ENCODE measurements at places on chromosomes 13 and 19. TPM values are rescaled to one million over a fixed set of nuclear protein-coding genes. Genes with fewer than 3 reads are reported as not detected.

DNA sequence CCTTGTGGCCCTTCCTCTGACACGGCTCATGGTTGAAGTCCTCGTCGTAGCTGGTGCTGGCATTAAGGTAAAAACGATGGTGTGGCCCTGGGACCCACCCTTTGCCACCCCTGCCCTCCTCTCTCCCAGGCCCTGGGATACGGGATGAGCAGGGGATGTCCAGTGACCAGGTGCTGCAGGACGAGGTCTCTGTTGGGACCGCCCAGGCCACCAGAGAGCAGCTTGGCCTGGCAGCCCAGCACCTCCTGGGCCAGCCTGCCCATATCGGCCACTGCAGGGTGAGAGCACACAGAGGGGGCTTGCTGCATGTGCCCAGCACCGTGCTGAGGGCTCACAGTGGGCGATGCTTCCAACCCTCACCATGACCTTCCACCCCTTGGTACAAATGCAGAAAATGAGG lies 6.4 kb downstream of the ACTMAP start:
- no peak for DNase-seq

DNA sequence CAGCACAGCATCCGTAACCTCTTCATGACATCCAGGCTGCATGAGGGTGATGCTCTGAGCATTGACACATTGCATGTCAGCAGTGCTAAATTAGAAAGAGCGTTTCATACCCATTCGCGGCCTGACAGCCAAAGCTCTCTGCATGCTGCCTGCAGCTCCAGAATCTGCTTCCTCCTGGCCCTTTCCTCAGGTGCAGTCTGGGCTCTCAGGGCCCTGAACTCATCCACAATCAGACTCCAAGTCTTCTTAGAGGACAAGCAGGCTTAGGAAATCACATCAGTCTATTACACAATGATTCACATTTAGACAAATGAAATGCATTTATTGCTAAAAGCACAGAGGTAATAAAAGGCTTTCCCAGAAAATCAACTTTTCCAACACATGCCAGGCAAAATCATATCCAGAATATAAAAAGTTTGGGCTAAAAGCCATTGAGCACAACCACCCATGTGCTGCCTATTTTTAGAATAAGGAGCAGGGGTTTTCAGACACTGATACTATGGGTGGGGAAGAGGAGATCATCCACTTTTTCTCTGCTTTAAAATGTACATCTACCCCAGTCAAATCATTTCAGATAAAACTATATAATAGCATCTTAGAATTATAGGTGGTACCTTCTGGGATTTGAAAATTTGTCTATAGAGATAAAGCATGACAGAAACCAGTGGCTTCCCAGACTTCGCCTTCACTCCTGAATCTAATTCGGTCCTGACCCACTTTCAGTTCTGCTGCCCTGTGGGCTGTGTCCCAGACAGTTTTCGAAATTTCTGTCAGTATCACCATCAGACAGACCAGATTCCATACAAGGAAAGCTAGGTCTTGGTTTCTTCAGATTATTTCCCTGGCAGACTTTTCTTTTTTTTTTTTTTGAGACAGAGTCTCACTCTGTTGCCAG lies 109.3 kb downstream of the COL4A2 start:
- no peak for DNase-seq

DNA sequence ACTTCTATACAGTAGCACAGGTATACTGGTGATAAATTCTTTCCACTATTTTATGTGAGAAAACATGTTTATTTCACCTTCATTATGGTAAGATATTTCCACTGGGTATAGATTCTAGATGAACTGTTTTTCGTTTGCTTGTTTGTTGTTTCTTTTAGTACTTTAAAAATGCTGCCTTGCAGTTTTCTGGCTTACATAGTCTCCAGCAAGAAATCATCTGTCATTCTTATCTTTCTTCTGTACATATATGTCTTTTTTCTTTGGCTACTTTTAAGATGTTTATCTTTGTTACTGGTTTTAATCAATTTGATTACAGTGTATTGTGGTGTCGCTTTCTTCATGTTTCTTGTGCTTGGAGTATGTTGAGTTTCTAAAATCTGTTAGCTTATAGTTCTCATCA lies 333.3 kb upstream of the HTR2A start:
- no peak for DNase-seq

DNA sequence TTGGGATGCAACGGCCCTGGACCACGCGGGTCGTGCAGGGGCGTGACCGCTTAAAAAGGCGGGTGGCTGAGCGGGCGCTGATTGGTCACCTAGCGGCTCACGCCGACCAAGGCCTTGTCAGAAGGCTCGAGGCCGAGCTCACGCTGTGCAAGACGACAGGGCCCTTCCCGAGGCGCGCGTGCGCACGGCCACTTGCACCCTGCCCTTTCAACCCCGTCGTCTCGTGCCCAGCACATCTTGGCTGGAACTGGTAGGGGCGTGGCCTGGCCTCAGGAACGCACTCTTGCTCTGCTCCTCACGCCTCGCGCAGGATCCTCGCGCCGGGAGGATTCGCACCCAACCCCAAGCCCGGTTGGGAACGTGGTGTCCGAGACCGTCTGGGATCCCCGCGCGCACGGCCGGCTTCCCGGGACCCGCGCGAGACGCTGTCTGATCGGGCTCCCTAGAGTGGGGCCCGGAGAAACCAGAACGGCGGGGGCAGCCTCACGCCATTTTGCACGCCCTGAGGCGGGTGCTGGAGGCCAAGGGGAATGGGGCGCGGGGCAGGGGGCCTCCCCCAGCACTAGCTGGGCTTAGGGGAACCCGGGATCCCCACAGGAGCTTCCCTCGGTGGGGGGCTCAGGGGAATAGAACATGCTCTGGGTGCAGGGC lies at the start of gene MEIOSIN:
Gene MEIOSIN (plus strand): TSS at position 280 of the 651 bp plus-strand sequence. CDS start 1,938 bp downstream, outside the sequence.
- DNase-seq = no peak

DNA sequence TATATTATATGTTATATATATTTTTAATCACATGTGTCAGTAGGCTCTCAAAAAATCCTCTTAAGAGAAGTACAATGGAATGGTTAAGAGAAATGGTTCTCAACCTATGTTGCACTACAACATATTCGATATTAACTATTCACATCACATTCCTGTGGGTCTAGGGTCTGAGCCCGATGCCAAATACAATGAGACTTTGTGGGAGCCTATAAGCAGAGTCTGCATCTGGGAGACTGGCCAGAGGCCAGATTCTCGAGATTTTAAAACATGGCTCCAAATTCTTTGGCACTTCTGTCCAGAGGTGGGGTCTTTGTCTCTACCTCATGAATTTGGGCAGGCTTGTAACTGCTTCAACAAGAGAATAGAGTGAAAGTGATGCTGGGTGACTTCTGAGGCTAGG lies 79.4 kb upstream of the NBEA start:
- no peak for DNase-seq

Gene TLE2
- total RNA-seq = 103 TPM

DNA sequence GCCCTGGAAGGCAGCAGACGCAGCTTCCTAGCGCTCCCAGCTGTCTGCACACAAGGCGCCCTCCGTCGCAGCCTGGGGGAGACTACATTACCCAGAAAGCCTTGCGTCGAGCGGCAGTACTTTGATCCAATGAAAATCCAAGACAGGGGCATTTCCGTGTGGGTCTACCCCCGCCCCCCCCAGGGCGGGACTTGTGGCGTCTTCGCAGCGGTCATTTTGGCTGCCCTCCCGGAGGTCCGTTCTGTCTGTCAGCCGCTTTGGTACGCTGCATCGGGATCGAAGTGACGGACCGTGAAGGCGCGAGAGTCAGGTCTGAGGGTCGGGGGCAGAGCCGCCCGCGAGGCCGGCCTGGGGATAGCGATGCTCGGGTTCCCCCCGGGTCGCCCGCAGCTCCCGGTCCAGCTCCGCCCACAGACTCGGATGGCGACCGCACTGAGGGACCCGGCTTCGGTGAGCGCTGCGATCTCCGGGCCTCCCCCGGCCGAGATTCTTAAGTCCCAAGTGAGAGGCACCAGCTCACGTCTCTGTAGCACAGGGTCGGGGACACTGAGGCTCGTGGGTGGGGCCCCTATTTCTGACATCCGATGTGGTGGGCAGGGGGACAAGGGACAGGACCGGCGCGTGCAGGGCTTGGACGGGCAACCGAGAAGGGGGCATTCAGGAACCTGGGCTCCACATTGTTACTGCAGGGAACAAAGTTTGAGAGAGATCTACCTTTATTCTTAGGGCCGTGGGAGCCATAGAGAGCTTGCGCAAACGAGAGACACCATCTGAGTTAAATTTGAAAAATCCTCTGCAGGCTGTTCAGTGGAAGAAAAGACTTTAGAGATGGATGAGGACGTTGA lies at the start of gene ZNF211:
Gene ZNF211 (plus strand): TSS at position 182 of the 845 bp plus-strand sequence. CDS start 179 bp downstream, at position 361.
- DNase-seq = peak; percentile 86

DNA sequence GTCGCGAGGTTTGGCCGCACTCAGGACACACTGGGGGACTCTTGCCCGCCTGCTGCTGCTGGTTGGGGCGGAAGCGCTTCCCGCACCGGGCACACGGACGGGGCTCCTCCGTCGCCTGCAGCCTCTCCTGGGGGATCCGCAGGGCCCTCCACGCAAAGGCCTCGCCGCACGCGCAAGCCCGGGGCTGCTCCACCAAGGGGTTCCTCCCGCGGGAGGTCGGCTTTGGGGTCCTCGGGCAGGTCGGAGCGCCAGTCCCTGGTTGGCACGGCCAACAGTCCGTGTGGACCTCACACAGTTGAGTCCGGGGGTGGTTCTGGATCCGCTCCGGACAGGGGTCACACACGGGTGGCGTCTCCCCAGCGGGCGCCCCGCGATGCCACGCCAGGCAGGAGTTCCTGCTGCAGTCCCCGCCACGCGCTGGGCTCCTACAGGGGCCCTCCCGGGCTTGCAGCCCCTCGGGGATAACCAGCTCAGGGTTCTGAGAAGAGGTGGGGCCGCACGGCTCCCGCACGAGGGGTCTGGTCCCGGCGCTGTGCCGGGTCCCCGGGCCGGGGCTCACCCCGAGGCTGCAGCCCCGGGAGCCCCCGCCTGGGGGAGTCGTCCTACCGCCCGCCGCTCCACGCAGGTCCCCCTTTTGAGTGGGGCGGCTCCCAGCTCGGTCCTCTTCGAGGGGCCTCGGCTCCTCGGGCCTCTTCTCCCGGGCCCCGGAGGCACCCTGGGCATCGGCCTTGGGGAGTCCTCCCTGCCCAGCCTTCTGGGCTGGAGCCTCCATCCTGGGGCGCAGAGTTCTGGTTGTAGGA lies 6.2 kb upstream of the ZNF497 start:
- no peak for DNase-seq

DNA sequence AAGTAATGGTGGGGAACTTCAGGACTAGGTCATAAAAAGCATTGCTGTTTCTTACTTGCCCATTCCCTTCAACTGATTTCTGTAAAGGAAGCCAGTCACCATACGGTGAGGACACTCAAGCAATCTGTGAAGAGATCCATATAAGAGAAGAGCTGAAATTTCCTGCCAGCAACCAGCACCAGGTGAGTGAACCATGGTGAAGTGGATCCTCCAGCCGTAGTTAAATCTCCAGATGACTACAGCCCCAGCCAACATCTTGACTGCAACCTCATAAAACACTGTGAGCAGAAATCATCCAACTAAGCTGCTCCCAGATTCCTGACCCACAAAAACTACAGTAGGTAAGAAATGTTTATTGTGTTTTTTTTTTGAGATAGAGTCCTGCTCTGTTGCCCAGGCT lies 3.8 kb upstream of the SLC6A16 start:
- DNase-seq = no peak
